ENCODE measurements at places on chromosomes 2 and 18.

DNA sequence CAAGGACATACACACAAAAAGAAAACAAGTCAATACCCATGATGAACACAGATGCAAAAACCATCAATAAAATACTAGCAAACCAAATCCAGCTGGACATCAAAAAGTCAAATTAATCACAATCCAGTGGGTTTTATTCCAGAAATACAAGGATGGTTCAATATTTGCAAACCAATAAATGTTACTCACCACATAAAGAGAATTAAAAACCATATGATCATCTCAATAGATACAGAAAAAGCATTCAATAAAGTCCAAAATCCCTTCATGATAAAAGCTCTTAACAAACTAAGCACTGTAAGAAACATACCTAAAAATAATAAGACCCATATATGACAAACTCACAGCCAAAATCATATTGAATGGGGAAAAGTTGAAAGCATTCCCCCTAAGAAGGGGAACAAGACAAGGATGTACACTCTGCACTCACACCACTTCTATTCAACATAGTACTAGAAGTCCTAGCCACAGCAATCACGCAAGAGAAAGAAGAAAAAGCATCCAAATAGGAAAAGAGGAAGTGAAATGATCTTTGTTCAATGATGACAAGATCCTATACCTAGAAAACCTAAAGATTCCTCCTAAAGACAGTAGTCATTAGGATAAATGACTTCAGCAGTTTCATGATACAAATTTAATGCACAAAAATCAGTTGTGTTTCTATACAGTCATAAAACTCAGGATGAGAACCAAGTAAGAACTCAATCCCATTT is 62.6 kb downstream of the TRAPPC8 start:
- no peak for DNase-seq

DNA sequence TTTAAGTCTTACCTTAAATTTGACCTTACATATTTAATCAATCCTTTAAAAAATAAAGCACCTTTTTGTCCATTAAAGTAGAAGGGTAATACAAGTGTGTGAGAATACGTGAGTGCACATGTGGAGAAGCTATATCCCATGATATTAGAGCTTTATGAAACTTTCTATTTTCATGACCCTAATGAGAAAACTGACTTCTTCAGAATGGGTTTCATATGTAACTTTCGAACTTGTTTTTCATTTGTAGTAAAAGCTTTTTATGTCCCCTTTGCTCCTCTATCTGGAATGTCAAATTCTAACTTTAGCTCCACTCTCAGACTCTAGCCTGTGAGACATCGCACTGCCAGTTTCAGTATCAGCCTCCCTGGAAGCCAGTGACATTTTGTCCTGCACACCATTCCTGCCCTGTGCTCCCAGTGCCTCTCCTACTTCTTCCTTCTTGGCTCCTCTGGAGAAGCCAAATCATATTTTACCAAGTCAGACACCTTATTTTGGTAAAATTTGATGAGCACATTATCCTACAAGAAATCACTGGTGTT is 42.0 kb downstream of the MAPRE2 start:
- no peak for DNase-seq

DNA sequence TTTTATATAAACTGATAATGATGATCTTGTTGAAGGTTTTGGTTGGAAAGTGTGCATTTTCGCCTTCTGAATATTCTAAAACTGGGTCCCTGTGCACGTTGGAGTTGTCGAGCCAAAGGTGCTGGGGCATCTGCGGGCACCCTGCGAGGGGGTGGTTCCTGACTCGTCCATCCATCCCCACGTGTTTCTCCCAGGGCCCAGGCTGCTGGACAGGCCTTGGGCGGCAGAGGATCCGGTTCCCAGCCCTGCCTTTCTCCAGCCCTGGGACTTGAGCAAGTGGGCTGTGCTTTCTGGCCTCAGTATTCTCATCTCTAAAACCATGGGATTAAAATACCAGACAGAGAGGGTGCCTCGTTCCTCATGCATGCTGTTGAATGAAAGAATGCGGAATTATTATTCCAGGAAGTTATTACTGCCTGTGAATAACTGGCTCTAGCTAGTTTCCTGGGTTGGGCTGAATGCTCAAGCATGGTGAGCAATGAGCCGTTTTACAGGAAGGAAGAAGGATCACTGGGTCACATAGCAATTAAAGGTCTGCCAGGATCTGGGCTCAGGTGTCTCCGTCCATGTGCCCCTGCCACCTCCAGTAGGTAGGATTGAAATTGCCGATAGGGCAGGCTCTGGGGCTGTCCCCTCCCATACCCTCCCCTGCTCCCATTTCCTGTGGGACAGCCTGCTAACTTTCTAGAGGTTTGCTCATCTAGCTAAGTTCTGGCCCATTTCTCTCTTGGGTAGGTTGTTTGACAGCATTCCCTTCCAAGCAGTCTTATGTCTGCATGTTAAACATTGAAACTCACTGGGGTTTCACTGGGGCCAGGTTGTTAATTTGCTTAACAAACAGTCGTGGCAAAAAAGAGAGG is 77.2 kb upstream of the HS6ST1 start:
- no peak for DNase-seq

- no peak for DNase-seq
Observed at GRCh38 chr18:76506974-76507764, 12.1 kb upstream of the ZNF516 start.

DNA sequence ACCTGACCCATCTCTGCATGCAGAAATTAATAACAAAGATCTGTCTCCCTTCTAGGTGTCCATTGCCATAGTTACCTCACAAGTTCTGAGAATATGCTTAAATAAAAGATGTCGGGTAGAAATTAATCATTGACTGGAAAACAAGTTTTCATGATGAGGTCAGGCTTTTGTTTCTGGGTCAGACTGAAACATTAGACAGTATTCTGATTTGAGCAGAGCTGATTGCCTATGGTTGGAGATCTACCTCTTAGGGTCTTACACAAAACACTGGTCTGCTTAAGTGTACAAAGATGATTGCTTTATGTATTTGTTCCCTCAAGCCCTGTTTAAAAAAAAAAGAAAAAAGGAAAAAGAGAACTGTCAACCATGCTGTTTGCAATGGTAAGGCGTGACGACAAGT is 956.4 kb downstream of the CPS1 start:
- DNase-seq = no peak

GRCh38 chr2:172412984-172413492 is 14.3 kb upstream of the ITGA6 start:
- no peak for DNase-seq

DNA sequence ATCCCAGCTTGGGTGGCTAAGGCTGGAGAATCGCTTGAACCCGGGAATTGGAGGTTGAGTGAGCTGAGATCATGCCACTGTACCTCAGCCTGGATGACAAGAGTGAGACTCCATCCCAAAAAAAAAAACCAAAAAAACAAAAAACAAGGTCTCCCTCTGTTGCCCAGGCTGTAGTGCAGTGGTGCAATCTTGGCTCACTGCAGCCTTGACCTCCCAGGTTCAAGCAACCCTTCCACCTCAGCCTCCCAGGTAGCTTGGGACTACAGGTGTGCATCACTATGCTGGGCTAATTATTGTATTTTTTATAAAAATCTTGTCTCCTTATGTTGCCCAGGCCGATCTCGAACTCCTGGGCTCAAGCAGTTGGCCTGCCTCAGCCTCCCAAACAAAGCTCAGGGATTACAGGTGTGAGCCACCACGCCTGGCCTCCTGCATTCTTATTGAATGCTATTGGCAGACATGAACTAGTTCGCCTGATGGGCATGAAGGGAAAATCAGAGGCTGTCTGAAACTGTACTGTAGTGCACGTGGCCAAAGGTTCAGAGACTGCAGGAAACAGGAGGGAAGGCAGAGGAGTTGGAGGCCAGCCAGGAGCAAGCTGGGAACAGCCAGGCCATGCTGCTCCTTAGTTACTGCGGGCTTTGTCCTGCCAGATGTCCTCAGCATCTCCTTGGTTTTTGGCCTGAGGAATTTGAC is 16.0 kb upstream of the ASXL2 start:
- DNase-seq = no peak

GRCh38 chr2:178247250-178247649 is 52.9 kb downstream of the OSBPL6 start:
- no peak for DNase-seq

- no peak for DNase-seq
Observed at GRCh38 chr18:59657012-59657411, 40.2 kb downstream of the CCBE1 start.

DNA sequence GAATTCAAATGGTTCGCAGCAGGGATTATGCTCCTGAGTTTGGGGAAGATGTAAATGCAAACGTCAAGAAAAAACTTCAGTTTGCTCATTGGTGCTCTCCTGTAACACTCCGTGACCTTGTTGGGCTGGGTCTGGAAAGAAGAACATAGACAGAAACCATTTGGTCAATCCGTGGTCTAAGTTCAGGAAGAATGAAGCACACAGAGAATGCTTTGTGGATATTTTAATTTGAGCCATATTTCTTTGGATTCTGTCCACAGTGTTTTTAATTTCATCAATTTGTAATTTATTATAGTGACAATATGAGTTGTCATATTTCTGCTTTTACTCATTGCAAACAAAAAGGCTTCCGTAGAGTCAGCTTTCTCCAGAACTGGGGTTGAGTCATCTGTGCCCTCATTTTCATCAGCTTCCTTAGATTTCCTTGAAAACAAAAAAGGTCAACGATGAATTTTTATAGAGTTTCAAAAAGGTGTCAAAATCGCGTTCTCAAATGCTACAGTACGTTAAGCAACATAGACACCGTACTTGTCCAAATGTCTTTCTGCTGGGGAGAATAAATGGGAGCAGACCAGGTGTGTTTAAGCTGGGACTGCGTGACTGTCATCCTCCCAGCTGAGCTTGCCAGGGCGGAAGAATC is 606.4 kb downstream of the RNF144A start:
- DNase-seq = no peak

- no peak for DNase-seq
Observed at GRCh38 chr2:166173263-166173662, 45.4 kb upstream of the SCN1A start.

DNA sequence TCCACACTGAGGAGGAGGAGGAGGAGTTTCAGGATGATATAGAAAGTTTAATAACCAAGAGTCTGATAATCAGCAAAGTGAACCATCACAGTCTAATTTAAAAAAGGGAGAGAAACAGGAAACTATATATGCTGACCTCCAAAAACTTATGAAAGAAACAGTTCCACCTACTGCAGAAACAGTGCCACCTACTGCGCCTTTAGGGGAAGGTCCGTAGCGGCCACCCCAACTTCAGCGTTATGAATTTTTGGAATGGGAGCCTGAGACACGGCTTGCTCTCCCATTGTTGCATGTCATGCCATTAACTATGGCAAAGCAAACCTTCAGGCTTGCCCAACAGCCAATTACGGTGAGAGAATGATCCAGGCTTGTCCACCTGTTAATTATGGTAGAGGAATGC is 1719.2 kb upstream of the LRRTM1 start:
- no peak for DNase-seq

DNA sequence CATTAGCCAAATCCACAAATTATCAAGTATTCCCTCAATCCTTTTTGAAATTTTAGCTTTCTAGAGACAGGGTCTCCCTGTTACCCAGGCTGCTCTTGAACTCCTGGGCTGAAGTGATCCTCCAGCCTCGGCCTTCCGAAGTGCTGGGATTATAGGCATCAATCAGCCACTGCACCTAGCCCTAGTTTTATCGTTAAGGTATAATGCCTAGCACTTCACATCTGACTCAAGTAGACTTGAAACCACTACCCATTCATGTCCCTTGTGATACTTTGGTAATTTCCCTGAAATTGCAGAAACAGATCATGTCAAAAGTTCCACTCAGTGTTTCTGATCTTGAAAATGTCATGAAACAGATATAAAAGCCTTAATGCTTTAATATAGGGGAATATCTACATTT is 26.3 kb downstream of the MEX3C start:
- DNase-seq = no peak

DNA sequence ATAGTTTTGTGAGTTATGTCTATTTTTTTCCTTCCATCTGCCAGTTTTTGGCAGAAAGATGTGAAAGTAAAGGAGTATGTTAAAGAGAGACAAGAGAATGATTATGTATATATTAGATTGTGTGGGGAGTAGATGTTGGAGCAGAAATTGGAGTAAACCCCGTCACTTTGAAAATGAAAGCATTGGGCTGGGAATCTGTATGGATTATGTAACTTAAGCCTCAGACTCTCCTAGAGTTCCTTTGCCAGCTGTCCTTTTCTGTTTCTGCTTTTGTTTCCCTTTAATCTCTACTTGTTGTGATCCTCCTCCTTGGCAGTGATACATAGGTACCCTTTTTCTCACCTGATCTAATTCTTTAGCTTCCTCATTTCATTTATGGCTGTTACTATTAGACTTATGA is 19.2 kb downstream of the CCDC138 start:
- DNase-seq = no peak

- no peak for DNase-seq
Observed at GRCh38 chr2:176508984-176509740, 239.9 kb downstream of the MTX2 start.

DNA sequence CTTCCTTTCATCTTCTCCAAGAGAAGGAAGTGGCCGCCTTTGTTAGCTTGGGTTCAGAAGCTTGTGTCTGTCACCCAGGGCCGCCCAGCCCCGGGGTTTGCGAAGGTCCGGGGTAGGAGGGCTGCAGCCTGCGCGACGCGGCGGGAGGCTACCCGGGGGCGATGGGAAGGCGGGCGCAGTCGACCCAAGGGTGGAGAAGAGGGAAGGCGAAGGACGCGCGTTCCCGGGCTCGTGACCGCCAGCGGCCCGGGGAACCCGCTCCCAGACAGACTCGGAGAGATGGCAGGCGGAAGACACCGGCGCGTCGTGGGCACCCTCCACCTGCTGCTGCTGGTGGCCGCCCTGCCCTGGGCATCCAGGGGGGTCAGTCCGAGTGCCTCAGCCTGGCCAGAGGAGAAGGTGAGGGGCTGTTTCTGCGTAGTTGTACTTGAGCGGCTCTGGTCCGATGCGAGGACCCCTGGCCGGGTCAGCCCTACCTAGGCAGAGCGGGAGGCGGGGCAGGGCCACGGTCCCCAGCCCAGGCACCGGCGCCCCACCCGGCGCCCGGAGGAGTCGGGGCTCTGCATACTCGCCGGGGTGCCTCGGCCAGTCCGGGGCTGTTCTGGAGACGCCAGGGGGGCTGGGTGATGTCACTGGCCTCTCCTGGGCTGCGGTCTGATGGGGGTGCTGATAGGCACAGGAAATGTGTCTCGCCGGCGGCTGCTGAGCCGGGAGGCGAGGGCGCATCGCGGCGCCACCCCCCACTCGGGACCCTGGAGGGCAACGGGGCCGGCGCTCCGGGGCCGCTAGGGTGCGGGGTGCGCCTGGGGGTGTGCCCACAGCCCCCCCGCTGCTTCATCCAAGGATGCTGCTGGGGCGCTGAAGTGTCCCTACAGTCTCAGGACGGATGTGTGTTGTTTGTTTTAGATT is at the start of gene QPCT:
QPCT (plus strand) TSS at position 178 of the 909 bp plus-strand sequence; CDS start at position 280, 102 bp downstream.
- peak; percentile 63 for DNase-seq

DNA sequence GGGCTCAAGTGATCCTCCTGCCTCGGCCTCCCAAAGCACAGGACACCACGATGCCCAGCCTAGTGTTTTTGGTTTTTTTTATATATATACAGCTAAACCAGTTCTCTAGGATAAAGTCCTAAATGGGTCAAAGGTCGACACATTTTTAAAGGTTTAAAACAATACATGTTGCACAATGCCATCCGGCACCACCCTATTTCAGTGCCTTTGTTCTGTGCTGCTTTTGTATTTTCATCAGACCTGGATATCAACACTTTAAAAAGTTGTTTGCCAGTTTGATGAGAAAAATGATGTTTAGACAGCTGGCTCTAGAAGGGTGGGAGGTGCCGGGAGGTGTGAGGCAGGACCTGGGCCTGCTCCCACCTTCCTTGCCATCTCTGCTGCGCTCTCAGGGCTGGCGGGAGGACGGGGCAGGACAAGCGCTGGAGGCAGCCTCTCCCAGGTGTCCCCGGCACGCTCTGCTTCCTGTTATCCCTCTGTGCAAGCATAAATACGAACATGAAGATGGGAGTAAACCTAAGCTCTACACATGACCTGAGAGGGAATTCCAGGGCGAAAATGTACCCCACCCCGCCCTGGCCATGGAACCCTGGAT is 103.7 kb downstream of the HS6ST1 start:
- DNase-seq = no peak

Measured in stimulated activated CD4-positive, alpha-beta T cell treated with anti-CD3 and anti-CD28 coated beads, Interleukin-2, amount 100 ng/mL, for 24 hours (primary cell).